ENCODE measurements at places on chromosomes 4 and X.
A peak's percentile ranks its signal among the peaks of the same experiment; 100 is the strongest.

- no peak for DNase-seq
Observed at GRCh38 chrX:70720721-70721120, 187.8 kb downstream of the TEX11 start.

DNA sequence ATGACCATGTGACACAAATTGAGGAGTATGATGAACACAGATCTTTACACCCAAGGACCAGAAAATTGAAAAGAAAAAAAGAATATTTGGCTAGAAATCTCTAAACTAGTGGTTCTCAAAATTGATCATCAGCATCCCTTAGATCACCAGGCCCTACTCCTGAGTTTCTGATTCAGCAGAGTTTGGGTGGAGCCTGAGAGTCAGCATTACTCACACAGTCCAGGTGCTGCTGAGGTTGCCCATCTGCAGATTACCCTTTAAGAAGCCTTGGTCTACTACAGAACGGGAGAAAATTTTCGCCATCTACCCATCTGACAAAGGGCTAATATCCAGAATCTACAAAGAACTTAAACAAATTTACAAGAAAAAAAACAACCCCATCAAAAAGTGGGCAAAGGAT, 182.8 kb downstream of the MOSPD2 start:
- DNase-seq = no peak

DNA sequence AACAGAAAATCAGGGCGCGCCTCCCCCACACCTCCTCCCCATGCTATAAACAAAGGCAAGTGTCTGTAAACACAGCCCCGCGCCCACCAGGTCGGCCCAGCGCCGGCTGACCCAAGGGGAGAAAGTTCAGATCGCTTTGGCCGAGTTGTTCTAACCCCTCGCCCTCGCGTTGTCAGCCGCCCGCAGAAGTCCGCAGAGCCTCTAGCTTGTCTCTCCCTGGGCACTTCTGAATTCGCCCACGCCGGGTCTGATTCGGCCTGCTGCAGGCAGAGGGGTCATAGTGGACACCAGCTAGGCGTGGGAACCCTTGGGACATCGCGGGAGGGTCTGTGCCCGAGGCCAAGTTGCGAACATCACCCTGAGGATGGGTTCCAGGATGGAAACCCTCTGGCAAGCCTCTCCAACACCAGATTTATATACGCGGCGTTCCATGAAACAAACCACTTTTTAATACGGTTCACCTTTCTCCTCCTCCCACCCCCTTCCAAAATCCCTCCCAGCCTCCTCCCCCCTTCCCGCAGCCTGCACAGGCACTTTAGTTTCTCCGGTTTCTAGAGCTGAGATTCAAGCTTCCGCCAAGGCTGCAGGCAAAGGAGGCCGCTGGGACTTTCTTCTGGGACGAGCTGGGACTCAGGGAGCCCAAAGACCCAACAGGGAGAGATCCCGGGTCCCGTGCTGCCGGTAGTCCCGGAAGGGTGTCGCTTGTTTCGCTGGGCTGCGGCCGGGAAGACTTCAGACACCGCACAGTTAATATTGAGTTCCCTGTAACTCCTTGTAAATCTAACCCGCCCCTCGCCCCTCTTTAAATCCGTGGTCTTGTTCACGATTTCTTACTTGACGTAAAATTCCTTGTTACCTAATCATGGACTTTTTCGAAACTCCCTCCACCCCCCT, 4.7 kb downstream of the HAND2 start:
- no peak for DNase-seq

DNA sequence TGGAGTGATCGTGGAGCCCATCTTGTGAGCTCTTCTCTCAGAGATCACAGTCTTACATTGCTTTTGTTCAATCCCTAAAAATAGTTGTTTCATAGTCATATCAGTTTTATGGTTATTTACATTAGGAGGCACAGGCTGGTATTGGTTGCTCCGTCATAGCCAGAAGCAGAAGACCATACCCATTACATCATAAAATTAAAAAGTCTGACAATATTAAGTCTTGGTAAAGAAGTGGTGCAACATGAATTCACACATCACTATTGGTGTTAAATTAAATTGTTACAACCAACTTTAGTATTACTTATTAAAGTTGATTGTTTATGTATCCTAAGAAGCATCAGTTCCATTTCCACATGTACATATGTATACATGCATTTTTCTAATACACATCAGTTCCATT, 84.6 kb downstream of the LARP1B start:
- no peak for DNase-seq

GRCh38 chrX:38919202-38919601, 117.9 kb downstream of the MID1IP1 start:
- no peak for DNase-seq

DNA sequence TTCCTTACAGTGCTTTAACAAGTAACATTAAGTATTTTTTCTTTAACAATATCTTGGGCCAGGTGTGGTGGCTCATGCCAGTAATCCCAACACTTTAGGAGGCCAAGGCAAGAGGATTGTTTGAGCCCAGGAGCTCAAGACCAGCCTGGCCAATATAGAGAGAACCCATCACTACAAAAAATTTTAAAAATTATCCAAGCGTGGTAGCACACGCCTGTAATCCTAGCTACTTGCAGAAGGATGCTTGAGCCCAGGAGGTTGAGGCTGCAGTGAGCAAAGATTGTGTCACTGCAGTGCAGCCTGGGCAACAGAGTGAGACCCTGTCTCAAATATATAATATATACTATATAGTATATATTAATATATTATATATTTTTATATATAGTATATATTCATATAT, 162.2 kb downstream of the ZNF674 start:
- no peak for DNase-seq

- no peak for DNase-seq
Observed at GRCh38 chrX:5857232-5857631, 371.4 kb downstream of the NLGN4X start.

- no peak for DNase-seq
Observed at GRCh38 chrX:147838465-147839131, 73.1 kb upstream of the FMR1 start.

- DNase-seq = no peak
Observed at GRCh38 chrX:38312436-38312835, 14.9 kb downstream of the RPGR start.

- DNase-seq = no peak
Observed at GRCh38 chrX:66638591-66639500, at the start of gene EDA2R. Gene EDA2R, minus strand, starts transcription at chrX:66639078. Its CDS starts 23,058 bp downstream, at chrX:66616020.

DNA sequence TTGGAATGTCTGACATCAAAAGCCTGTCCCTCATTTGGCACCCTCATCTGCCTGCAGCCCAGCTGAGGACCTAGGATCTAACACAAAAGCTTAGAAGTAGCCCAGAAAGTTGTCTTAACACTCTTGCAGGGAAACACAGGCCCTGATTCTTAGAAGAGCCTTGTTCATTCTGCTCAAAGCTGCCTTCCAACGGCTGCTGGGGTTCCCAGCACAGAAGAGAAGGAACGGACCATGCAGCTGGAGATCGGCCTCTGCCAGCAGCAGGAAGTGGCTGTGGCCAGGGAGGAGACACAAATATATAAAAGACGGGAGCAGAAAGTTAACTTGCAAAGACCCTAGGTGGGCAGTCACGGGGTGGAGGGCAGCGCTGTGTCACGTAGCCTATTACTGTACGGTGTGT, 20.4 kb downstream of the PRPS2 start:
- DNase-seq = no peak

- DNase-seq = no peak
Observed at GRCh38 chr4:146334862-146335449, 120.6 kb downstream of the REELD1 start.

DNA sequence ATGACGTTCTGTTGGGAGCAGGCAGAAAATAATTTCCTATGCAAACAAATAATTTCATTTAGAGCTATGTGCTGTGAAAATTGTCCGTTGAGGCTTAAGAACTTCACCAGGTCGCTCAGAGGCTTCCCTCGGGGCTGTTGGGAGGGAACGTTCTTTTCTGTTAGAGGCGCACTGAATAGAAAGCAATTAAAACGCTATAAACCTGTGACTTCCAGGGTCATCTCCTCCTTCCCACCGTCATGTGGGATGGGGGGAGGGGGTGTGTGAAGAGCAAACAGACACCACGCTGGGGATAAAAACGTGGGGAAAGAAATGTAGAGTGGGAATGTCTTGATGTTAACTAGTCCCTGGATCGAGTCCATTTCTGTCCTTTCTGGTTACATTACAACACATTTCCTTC, 35.2 kb upstream of the ZNF518B start:
- no peak for DNase-seq

- DNase-seq = no peak
Observed at GRCh38 chr4:30901461-30902451, 181.6 kb downstream of the PCDH7 start.

- DNase-seq = no peak
Observed at GRCh38 chrX:138709886-138710791, 1.4 kb downstream of the FGF13 start.

DNA sequence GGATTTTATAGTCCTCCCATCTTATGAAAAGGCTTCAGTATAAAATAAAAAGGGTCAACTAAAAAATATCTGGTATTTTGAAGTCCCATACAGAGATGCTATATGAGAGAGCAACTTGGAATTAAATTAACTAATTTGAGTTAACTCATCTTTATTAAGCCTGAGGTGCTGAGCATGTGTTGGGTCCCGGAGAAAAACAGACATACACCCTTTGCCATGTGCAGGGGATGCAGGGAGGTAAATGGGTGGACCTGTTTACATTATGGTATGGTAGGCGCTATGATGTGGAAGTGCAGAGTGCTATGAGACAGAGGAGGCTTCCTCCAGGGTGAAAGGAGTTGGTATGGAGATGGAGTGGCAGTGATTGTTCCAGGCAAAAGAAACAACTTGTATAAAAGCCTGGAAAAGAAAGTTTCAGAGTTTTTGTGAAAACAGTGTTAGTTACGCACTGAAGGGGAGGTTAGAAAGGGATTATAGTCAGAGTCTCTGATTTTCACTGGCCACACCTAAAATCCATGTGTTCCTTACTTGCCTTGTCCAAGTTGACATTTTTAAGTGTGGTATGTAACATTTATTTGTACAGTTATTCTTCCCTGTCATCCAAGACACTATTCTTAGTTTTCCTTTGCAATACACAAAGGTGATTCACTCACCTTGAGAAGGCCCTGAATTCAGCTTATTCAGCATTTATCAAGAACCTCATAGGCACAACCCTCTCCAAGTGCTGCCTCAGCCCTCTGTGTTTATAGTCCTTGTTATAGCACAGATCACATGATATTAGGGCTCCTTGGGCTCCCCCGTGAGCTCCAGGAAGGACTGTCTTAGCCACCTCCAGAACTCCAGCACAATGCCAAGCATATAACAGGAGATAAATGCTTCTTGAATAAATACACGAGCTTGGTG, 152.0 kb downstream of the RASL11B start:
- DNase-seq = no peak

DNA sequence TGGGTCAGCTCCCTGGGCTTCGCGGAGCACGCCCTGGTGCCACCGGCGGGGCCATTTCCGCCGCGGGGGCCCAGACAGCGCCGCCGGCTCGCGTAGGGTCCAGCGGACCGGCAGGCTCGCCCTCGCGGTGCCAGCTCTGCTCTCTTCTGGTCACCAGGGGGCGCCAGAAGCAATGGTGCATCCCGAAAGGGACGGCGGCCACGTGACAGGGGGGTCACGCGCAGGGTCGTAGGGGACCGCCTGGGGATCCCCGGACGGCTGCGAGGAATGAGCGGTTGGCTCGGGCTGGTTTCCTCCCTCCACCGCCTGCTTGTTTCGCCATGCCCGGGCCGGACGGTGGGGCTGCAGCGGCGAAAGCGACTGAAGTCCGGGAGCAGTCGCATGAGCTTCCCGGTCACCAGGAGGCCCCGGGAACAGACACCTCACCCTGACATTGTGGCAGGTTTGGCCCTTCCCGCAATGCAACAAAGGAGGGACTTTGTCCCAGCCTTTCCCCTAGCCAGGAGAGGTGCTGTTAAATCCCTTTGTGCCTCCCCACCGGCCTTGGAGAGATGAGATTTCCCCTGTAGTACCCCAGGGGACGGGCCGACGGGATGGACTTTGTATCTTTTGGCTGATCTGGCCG, 15.8 kb downstream of the ZCCHC12 start:
- DNase-seq = peak; percentile 86

- DNase-seq = no peak
Observed at GRCh38 chr4:151304226-151304625, 21.2 kb downstream of the SH3D19 start.

DNA sequence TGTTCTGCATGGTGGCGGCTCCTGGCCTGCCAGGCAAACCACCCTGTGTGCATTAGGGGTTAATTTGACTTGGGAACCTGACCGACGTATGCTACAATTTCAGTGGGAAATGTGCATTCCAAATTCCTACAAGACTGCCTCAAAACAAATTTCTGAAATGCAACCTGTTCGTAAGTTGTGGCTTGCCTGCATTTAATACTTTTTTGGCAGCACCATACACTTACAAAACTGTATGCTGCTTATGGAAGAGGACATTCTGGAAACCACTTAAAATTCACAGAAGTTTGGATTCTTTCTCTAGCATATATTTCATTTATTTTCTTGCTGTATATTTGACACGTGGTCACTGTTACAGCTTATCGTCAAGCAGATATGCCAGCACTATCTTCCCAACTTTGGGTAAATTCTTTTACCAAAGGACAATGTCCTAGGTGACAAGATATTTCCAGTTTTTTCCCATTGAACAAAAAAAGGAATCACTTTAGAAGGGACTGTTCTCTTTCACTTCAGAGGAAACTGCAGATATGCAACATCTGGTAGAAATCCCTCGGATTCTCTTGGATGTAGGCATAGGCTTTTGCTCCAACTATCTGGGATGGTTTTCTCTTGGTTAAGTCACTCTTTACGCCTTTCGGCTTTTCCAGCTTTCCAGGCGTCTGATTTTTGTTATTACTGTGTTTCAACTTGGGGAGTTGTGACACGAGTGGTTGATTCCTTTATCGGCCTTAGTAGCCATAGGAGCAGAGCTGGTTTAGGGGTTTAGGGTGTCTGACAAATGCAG, 9.7 kb upstream of the TENM3 start:
- no peak for DNase-seq

DNA sequence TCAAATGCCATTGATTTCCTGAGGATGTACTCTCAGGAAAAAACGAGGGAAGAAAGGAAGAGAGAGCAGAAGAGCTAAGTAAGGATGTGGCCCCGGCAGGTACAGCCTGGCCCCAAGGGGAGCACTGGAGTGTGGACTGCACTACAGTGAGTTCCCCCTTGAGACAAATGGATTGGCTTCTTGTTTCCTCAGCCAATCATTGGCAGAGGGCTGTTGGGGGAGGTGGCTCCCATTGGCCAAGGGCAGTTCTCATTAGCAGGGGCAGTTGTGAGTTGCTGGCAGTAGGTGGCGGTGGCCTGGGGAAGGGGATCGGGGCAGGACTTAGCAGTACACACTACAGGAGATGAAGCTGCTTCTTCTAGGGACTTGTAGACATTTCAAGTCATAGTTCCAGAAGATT, 24.1 kb upstream of the OCIAD2 start:
- no peak for DNase-seq

Measured in activated CD8-positive, alpha-beta memory T cell treated with anti-CD3 and anti-CD28 coated beads for 24 hours (primary cell).